ENCODE measurements at places on chromosomes 5 and 9.
A peak's percentile ranks its signal among the peaks of the same experiment; 100 is the strongest.

- H3K27ac ChIP-seq, result no peak overlapping the region
- no peak for DNase-seq
- H3K27me3 ChIP-seq, result no peaks in the 10 kb centered on the region
- H3K4me1 ChIP-seq, result no peaks in the 10 kb centered on the region
- H3K36me3 ChIP-seq, result no peaks in the 10 kb centered on the region
These were observed 448.1 kb downstream of the NFIB start for GRCh38 chr9:13865869-13866268.

- no peak for DNase-seq
- no peak overlapping the region for H3K4me3 ChIP-seq
- no peaks in the 10 kb centered on the region for H3K36me3 ChIP-seq
These were observed 694.5 kb upstream of the RIOK2 start for GRCh38 chr5:97877588-97877987.

DNA sequence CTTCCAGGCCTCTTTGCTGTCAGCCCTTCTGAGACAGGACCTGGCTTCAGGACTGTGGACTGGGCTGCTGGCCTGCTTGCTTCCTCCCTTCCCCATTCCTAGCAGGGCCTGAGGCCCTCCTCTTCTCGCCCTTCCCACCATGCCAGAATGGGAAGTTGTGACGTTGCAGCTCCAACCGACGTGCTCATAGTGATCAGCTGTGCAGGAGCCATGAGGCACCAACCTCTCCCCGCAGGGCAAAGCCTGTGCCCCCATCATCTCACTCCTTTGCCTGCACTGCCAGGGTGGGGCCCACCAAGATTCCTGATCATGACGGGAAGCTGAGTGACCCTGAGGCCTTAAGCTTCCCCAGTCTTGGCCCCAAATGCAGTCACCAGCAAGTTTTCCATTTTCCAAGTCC, 45.1 kb upstream of the GARNL3 start:
- no peaks in the 10 kb centered on the region for H3K27me3 ChIP-seq
- peaks cover 3% of the 10 kb centered on the region for H3K36me3 ChIP-seq
- peaks cover 2% of the 10 kb centered on the region for H3K4me1 ChIP-seq
- DNase-seq, result no peak

DNA sequence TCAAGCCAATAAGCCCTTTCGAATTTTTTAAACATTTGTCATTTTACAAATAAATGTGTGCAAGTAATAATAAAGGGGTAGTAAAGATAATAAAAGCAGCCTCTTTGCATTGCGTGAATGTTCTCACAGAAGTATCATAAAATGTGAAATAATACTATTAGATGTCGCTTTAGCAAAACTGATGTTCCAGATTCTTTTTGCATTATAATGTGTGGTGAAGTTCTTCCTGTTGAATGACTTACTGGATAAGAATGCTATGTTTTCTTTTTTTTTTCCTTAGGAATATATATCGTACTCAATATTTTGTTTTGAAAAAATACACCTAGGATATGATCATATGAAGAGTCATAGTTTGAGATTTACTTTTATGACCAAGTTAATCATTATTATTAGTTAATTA, 85.2 kb upstream of the CDH12 start:
- H3K36me3 ChIP-seq, result no peaks in the 10 kb centered on the region
- H3K4me1 ChIP-seq, result no peaks in the 10 kb centered on the region
- no peak for DNase-seq
- no peak overlapping the region for H3K4me3 ChIP-seq

DNA sequence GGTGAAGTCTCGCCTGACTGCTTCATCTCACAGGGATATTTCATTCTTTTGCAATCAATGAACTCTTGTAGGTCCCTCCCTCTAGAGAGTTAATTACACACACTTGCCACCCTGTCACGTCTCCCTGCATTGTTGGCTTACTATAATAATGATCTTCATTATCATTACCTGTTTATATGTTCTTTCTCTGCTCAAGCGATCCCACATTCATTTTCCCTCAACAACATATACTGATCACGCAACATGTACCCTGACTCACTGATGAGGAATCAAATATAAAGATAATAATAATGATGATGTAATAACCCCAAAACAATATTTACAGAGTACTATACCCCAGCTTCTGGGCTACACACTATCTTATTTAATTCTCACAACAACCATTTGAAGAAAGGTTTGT, 88.5 kb downstream of the FEM1C start:
- peaks cover 26% of the 10 kb centered on the region for H3K4me1 ChIP-seq
- H3K27ac ChIP-seq, result peak overlapping the region; percentile 53
- peak; percentile 36 for DNase-seq
- H3K36me3 ChIP-seq, result no peaks in the 10 kb centered on the region

DNA sequence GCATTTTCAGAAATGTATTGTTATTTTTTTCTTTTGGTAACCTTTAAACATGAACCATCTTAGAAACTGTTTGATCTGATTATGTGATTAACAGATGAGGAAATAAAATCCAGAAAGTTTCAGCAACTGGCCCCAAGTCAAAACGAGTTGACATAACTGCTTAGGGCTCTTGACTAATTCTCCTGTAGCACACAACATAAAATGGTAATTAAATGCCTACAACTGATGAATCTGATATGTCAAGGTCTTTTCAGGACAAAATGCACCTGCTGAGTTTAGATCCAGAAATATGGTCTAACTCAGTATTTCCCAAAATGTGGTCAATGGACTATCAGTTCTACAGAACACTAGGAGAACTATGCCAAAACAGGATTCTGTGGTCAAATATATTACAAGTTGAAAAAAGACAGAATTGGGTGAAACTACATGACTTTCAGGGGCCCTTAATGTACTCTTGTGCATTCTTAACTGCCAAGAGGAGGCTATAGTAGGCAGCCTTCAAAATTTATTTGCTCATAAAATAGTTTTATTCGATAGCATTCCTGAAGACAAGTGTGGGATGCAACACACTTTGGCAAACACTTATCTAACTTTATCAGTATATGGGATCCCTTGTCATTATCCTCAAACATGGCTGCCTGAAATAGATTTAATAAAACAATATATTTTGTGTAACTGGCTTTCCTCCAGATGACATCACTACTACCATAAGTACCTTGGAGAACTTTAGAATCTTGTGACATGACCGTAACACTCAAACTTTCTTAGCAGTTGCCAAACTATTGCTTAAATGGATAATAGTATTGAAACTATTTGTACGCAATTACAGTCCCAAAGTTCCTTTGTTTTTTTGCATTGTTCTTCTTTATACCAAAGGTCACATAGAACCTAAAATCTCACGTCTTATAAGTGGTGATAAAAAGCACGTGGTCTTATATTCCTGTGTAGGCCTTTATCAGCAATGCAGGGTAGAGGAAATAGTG, 59.4 kb downstream of the FBN2 start:
- no peaks in the 10 kb centered on the region for H3K27me3 ChIP-seq
- no peaks in the 10 kb centered on the region for H3K36me3 ChIP-seq
- H3K27ac ChIP-seq, result no peak overlapping the region
- no peak overlapping the region for H3K4me3 ChIP-seq
- no peak for DNase-seq

DNA sequence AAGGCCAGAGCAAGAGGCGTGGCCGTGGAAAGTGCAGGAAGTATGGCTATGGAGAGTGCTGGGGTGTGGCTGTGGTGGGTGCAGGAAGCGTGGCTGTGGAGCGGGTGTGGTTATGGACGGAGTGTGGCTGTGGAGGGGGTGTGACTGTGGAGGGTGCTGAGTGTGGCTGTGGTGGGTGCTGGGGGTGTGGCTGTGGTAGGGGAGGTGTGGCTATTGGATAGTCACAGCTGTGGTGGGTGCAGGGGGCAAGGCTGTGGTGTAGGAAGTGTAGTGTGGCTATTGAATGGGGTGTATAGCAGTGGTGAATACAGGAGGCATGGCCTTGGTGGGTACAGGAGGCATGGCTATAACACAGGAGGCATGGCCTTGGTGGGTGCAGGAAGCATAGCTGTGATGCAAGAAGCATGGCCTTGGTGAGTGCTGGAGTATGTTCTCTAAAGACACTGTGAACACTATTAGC, 40.8 kb upstream of the SPATA31C2 start:
- no peak overlapping the region for H3K27ac ChIP-seq
- no peaks in the 10 kb centered on the region for H3K36me3 ChIP-seq
- no peak overlapping the region for H3K4me3 ChIP-seq
- H3K27me3 ChIP-seq, result no peaks in the 10 kb centered on the region
- no peaks in the 10 kb centered on the region for H3K4me1 ChIP-seq

GRCh38 chr5:142758062-142758795, 11.9 kb upstream of the ARHGAP26 start:
- H3K4me3 ChIP-seq, result no peak overlapping the region
- no peak overlapping the region for H3K27ac ChIP-seq
- no peak for DNase-seq
- no peaks in the 10 kb centered on the region for H3K4me1 ChIP-seq
- no peaks in the 10 kb centered on the region for H3K27me3 ChIP-seq

GRCh38 chr9:90088856-90089255, 484.0 kb downstream of the GADD45G start:
- H3K27ac ChIP-seq, result no peak overlapping the region
- peaks cover 6% of the 10 kb centered on the region for H3K4me1 ChIP-seq
- H3K36me3 ChIP-seq, result no peaks in the 10 kb centered on the region
- H3K27me3 ChIP-seq, result no peaks in the 10 kb centered on the region
- H3K4me3 ChIP-seq, result no peak overlapping the region

DNA sequence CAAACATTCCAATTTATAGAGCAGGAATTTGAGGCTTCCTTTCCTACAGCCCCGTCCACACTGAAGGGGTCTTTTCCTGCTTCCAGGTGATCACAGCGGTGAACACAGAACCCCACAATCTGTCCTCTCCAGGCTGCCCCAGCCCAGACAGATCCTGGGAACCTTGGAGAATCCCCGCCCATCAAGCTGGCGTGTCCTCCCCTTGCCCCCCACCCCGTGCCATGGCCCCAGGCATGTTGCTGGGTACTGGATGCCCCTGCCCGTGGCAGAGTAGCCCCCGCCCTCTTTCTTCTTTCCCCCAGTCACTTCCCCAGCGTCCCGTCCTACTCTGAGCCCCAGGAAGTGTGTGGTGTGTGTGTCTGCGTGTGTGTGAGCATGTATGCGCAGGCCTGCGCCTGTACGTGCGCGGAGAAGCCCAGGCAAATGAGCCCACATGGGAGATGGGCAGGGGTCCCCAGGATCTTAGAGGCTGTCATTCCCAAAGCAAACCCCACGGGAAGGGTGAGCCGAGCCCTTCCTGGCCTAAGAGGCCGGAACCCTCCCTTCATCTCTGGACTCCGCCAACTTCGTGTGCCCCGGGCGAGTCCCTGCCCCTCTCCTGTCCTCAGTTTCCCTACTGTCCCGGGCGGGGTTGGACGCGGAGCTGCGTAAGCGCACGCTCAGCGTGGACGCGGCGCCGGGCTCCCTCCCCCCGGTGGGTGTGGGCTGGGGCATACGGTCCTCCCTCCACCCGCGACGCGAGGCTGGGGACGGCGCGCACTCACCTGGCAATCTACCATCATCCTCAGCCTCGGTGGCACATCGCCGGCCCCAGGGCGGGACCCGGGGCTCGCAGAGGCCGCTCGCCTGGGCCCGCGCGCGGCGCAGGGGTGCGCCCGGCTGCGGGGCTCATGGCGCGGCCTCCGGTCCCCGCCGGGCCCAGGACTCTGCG, 15.2 kb downstream of the GBGT1 start:
- H3K4me1 ChIP-seq, result peaks cover 3% of the 10 kb centered on the region
- no peaks in the 10 kb centered on the region for H3K27me3 ChIP-seq
- H3K36me3 ChIP-seq, result no peaks in the 10 kb centered on the region
- H3K4me3 ChIP-seq, result peak overlapping the region; percentile 95
- H3K27ac ChIP-seq, result peak overlapping the region; percentile 93

GRCh38 chr5:2746561-2747032, 4.9 kb downstream of the IRX2 start:
- no peaks in the 10 kb centered on the region for H3K36me3 ChIP-seq
- DNase-seq, result no peak
- peaks cover 23% of the 10 kb centered on the region for H3K27me3 ChIP-seq
- H3K4me3 ChIP-seq, result no peak overlapping the region
- no peaks in the 10 kb centered on the region for H3K4me1 ChIP-seq

- no peak overlapping the region for H3K27ac ChIP-seq
- H3K36me3 ChIP-seq, result no peaks in the 10 kb centered on the region
- no peaks in the 10 kb centered on the region for H3K4me1 ChIP-seq
- no peak overlapping the region for H3K4me3 ChIP-seq
- no peak for DNase-seq
- H3K27me3 ChIP-seq, result no peaks in the 10 kb centered on the region
These were observed 686.7 kb downstream of the CDH18 start for GRCh38 chr5:19301271-19301670.

GRCh38 chr5:143006501-143006900, 236.3 kb downstream of the ARHGAP26 start:
- no peak overlapping the region for H3K27ac ChIP-seq
- H3K4me3 ChIP-seq, result no peak overlapping the region
- H3K4me1 ChIP-seq, result peaks cover 3% of the 10 kb centered on the region
- no peaks in the 10 kb centered on the region for H3K27me3 ChIP-seq

GRCh38 chr5:179294131-179294780, 51.0 kb downstream of the ADAMTS2 start:
- no peak for DNase-seq
- no peaks in the 10 kb centered on the region for H3K4me1 ChIP-seq
- H3K27me3 ChIP-seq, result no peaks in the 10 kb centered on the region
- no peaks in the 10 kb centered on the region for H3K36me3 ChIP-seq

- no peak overlapping the region for H3K4me3 ChIP-seq
- no peaks in the 10 kb centered on the region for H3K36me3 ChIP-seq
- no peaks in the 10 kb centered on the region for H3K4me1 ChIP-seq
- no peak overlapping the region for H3K27ac ChIP-seq
- H3K27me3 ChIP-seq, result no peaks in the 10 kb centered on the region
These were observed 150.0 kb upstream of the GNA14 start for GRCh38 chr9:77798140-77798539.

DNA sequence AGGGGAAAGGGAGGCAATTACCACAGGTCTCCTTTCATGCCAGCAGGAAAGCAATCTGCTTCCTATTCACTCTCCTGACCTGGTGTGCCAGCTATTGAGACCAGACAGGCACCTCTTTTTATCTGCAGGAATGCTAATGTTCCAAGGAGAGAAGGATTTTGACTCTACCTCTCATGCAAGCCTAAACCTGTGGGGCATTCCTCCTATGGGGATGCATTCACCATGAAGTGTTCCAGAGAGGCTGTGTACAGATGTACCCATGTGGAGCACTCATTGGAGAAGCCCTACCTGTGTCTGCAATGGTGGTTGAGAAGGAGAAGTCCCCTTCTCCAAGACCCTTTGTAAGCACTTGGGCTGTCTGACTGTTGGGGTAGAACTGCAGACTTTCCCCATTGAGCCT, 45.4 kb upstream of the EDIL3 start:
- no peaks in the 10 kb centered on the region for H3K4me1 ChIP-seq
- no peaks in the 10 kb centered on the region for H3K36me3 ChIP-seq
- no peak overlapping the region for H3K27ac ChIP-seq
- H3K27me3 ChIP-seq, result no peaks in the 10 kb centered on the region

- no peak for DNase-seq
- no peaks in the 10 kb centered on the region for H3K36me3 ChIP-seq
- no peak overlapping the region for H3K27ac ChIP-seq
- no peak overlapping the region for H3K4me3 ChIP-seq
- H3K27me3 ChIP-seq, result no peaks in the 10 kb centered on the region
- H3K4me1 ChIP-seq, result no peaks in the 10 kb centered on the region
These were observed 253.4 kb downstream of the NR2F1-AS1 start for GRCh38 chr5:93327605-93328004.

DNA sequence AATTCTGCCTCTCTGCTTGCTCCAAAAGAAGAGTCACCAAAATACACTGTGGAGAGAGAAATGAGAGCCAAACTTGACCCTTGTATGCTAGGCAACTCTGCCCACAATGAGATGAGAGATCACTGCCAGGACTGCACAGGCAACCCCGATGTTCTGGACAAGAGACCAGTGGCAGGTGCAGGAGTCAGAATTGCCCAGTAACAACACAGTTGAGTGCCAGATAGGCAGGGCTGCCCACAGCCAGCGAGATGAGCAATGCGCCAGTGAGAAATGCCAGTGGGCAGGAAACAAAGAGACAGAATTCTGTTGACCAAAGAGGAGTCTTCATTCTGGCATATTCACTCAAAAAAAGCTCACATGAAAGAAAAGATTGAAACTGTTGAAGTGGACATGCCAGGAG, 570.7 kb downstream of the CAAP1 start:
- DNase-seq, result no peak
- H3K36me3 ChIP-seq, result no peaks in the 10 kb centered on the region
- no peak overlapping the region for H3K27ac ChIP-seq
- H3K4me1 ChIP-seq, result no peaks in the 10 kb centered on the region
